ENCODE measurements at places on chromosomes 13 and 19.

GRCh38 chr19:36398571-36398970 is 19.6 kb upstream of the ZFP14 start:
- DNase-seq: no peak

DNA sequence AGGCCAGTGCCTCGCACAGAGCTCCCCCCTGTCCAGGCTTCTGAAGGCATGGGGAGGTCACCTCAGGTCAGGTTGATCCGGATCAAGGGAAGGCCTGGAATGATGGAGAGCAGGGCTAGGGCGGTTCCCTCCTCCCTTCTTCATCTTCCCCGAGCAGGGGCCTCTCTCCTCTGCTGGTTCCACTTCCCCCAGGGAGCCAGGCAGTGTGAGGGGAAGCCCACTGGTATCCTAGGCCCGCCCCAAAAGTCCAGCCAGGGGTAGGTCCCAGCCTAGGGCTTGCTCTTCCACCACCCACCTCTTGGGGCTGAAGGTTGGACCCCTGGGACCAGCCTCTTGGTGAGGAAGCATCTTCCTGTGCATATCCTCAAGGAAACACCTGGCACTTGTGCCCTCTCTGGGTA is 16.4 kb upstream of the PRR19 start:
- DNase-seq: no peak

- DNase-seq: no peak
These were observed 8.1 kb downstream of the CARS2 start for GRCh38 chr13:110697842-110698241.

- DNase-seq: peak; percentile 13
These were observed 6.1 kb upstream of the GGACT start for GRCh38 chr13:100594731-100595130.

GRCh38 chr13:50994651-50995050 is 85.1 kb downstream of the RNASEH2B start:
- no peak for DNase-seq

DNA sequence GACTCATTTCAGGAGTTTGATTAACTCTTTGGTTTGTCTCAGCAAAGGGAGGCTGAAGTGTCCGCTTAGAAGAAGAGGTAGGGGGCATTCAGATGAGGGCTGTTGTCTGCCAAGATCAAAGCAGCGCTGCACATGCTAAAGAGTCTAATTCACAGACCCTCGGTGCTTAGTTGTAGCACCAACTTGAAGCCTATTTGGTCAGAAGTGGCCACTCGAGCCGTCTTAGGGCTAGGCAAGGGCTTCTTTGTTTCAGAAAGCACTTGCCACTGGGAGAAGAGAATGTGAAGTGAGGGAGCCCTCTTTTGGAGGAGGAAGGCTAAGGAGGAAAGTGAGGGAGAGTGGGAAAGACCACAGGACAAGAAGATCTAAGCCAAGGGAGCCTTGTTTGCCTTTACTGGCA is 313.4 kb upstream of the TMTC4 start:
- no peak for DNase-seq

GRCh38 chr13:66811455-66811854 is 418.7 kb downstream of the PCDH9 start:
- no peak for DNase-seq

DNA sequence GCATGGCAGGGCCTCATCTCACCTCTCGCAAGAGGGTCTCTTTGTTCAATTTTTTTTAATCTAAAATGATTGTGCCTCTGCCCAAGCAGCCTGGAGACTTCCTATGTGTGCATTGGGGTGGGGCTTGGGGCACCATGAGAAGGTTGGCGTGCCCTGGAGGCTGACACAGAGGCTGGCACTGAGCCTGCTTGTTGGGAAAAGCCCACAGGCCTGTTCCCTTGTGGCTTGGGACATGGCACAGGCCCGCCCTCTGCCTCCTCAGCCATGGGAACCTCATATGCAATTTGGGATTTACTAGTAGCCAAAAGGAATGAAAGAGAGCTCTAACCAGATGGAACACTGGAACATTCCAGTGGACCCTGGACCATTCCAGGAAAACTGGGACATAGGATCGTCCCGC is 8.0 kb downstream of the FXYD3 start:
- DNase-seq: no peak

- DNase-seq: no peak
These were observed 47.0 kb downstream of the UNC13A start for GRCh38 chr19:17641181-17641580.

GRCh38 chr13:39132286-39133230 is 94.3 kb downstream of the NHLRC3 start:
- no peak for DNase-seq

- DNase-seq: no peak
These were observed 91.6 kb downstream of the MBNL2 start for GRCh38 chr13:97313551-97314260.

DNA sequence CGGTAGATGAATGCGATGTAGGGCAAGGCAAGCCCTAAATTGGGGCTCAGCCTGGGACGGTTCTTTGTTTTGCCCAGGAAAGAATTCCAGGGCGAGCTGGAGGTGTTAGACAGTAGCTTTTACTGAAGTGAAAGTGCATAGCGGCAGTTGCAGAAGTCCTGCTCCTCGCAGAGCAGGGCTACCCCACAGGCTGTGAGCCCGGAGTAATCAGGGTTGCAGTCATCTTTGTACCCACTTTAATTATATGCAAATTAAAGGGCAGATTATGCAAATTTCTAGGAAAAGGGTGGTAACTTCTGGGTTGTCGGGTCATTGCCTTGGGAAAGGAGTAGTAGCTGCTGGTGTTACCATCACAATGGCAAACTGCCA is 30.5 kb downstream of the VAV1 start:
- DNase-seq: no peak

GRCh38 chr13:113360446-113360845 is 3.5 kb downstream of the GRTP1 start:
- no peak for DNase-seq

DNA sequence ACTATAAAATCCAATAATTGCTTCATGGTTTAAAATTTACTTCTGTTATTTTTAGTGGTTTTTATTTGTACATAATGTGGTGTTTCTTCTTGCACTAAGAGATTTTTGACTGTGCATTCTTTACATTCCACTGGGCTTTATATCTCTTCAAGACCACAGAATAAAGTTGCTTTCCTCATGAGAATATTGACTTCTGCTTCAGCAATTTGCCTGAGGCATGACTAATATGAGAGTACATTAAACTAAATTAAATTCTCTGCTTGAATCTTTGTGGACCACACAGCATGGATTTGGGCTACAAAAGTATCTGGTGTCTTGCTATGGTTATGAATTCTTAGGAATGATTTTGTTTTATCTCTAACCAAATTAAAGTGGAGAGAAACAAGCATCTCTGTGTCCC is 1463.4 kb upstream of the PCDH20 start:
- DNase-seq: no peak

DNA sequence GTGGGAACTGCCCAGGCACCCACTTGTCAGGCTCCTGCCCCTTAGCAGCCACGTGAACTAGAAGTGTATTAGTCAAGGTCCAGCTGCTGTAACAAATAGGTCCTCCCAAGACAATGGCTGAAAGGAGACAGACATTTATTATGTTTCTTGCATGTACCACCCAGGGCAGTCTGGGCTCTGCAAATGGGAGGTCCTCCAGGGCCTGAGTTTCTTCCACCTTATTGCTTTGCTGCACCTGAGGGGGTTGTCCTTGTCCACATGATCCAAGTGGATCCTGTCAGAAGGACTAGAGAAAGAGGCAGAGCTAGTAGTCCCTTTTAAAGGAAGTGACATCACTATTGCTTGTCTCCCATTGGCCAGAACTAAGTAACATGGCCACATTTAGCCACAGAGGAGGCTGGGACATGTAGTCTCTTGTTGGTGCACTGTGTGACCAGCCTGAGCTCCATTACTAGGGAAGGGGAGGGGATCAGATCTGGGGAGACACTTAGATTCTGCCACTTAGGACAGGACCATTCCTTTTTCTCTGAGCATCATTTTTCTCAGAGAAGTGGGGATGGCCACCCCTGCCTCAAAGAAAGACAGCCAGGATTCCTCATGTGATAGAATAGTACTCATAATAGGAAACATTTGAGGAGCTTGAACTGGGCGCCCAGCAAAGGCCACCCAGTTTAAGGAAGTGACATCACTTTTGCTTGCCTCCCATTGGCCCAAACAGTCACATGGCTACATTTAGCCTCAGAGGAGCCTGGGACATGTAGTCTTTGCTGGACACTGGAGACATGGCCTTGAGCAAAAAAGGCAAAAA is 15.1 kb downstream of the CC2D1A start:
- peak; percentile 53 for DNase-seq

DNA sequence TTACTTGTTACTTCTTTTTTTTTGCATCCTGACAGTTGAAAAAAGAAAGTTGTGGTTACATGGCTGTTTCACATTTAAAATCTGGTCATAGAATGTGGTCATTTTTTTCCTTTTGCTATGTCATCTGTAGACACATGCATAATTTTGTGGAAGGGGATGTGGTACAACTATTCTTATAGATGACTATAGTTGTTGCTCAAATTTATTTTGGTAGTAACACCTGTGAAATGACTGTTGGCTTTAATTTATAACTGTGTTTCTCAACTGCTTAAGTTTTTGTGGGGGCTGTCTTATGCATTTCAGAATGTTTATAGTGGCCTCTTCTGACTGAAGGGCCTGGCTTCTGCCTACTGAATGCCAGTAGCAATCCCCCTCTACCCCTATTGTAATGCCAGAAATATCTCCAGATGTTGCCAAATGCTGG is 130.5 kb downstream of the PAN3 start:
- no peak for DNase-seq

DNA sequence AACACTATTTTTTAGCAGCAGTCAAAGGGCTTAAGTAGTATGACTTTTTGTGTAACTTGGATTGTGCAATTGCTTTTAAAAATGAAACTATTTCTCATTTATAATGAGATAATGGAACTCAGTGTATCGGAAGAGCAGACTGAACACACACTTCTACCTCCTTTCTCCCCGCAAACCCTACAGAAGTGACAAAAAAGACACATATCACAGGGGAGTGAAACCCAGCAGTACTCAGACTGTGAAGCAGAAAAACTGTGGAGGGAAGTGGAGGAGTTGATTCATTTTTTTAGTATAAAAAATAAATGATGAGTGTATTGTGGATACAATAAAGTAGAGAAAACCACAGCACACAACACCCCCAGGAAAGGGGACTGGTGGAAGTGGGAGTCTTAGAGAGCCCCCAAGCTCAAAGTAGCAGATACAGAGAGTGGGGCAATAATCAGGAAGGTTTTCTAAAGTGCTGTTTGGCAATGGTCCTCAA is 9.7 kb downstream of the LPAR6 start:
- DNase-seq: no peak

DNA sequence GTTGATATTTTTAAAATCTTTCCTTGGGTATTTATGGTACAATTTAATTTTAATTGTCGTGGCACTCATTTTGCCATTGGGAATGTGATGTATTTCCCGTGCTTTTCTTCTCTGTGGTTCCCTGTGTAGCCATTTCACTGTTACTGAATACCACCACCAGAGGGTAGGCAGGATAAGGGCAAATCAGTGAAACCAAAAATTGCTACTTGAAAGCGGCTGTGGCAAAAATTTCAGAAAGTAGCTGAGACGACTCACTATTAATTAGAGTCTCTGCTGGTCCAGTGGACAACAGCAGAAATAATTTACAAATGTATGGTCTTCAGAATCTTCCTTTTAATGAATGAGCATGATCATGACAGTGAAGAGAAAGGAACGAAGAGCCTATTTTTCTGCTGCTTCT is 34.4 kb upstream of the MIR17HG start:
- DNase-seq: peak; percentile 64

GRCh38 chr19:1098177-1099051 is 3.2 kb upstream of the POLR2E start:
- DNase-seq: no peak

Measured in HEK293T (cell line).